Stimulated activated CD8-positive, alpha-beta memory T cell treated with anti-CD3 and anti-CD28 coated beads, Interleukin-15, amount 100 ng/mL, for 24 hours (primary cell): ENCODE measurements at places on chromosomes 12 and 14.

GRCh38 chr14:91413547-91414474 lies 3.8 kb downstream of the CCDC88C start:
- no peak for DNase-seq

DNA sequence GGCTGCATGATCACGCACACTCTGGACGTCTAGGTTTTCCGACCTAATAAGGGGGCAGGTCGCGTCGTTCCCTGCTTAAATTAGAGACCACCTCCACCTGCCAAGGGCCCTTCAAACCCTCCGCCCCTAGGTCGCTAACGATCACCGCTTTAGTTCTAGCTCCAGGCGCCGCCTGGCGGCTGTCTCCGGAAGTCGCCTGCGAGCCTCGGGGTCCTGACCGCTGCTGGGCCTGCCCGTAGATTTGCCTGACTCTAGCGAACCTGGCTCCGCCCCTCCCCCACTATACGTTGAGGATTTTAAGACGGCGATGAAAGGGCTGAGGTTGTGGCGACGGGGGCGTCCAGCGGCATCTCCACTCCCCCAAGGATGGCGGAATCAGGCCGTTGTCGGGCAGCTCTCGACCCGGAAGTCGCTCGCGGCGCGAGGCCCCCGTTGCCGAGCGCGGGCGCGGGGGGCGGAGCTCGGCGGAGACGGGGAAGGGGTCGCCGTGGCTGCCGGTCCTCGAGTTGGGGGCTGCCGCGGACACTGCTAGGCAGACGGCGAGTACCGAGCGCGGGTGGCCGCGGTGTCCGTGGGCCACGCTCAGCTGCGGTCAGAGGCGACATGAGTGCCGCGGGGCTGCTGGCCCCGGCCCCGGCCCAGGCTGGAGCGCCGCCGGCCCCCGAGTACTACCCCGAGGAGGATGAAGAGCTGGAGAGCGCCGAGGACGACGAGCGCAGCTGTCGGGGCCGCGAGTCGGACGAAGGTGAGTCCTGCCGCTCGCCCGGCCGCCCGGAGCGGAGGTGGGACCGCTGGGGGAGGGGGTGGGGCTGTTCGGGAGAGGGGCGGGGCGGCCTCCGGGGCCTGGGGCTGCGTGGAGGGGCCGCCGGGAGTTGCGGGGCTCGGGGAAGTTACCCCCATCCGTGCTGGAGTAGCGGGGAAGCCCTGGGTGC lies at the start of gene SUDS3:
TSS of gene SUDS3 (plus strand) at position 467 of the 932 bp plus-strand sequence. CDS start at position 604, 137 bp downstream.
- peak; percentile 91 for DNase-seq

GRCh38 chr12:12086362-12086761 lies 15.6 kb downstream of the BCL2L14 start:
- no peak for DNase-seq

- no peak for DNase-seq
Measured at GRCh38 chr14:103401223-103402214, 16.3 kb downstream of the MARK3 start.

DNA sequence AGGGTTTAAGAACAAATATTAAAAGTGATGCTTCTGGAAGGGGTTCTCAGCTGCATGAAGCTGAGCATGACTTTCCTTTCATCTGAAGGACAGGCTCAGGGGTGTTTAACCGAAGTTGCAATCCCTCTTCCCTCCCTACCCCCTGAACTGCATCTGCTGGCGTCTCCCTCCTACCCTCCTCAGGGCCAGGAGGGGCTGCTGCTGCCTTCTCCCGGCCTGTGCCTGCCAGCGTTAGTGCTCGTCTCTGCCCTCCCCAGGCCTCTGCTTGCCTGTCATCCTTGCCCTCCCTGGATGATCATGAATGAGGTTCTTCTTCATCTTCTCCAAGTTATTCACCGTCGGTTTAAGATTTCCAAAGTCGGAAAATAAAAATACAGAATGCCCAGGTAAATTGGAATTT lies 12.2 kb downstream of the SMOC1 start:
- no peak for DNase-seq
